Chondrocyte (in vitro differentiated cells): ENCODE measurements at places on chromosomes 1 and 21.

- H3K27me3 ChIP-seq = peaks cover 26% of the 10 kb centered on the region
- no peak overlapping the region for H3K27ac ChIP-seq
- no peaks in the 10 kb centered on the region for H3K4me1 ChIP-seq
- DNase-seq = no peak
These were observed 30.1 kb downstream of the TNFRSF1B start for GRCh38 chr1:12196641-12197482.

- peaks cover 6% of the 10 kb centered on the region for H3K4me1 ChIP-seq
- H3K4me3 ChIP-seq = no peak overlapping the region
- H3K36me3 ChIP-seq = no peaks in the 10 kb centered on the region
- peaks cover 9% of the 10 kb centered on the region for H3K27me3 ChIP-seq
- no peak for DNase-seq
- H3K27ac ChIP-seq = no peak overlapping the region
These were observed 97.5 kb downstream of the SEC16B start for GRCh38 chr1:177872308-177872900.

GRCh38 chr1:179742717-179743678 is at the start of gene FAM163A:
Gene FAM163A, plus strand, starts transcription at chr1:179743291. Its CDS starts 69,807 bp downstream, at chr1:179813098.
- H3K4me1 ChIP-seq = peaks cover 6% of the 10 kb centered on the region
- DNase-seq = no peak
- H3K4me3 ChIP-seq = peak within 1 kb of the TSS; percentile 58
- peaks cover 70% of the 10 kb centered on the region for H3K27me3 ChIP-seq
- no peak within 1 kb of the TSS for H3K27ac ChIP-seq
- peaks cover 5% of the 10 kb centered on the region for H3K36me3 ChIP-seq

DNA sequence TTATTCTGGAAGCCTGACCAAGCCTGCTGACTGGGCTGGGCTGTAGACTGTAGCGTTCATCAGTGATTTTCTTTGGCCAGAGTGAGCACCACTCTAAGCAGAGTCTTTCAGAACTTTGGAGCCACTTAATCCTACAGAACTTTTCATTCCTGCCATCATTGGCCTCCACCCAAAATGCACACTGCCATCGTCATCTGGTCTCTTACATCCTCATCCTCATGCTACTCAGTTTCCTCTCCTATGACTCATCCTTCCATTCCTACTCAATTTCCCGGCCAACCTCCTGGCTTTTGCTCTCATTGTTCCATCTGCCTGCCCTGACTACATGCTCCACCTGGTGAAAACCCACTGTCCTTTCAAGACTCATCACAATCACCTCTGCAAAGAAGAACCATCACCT is 233.8 kb upstream of the USP25 start:
- H3K27ac ChIP-seq = no peak overlapping the region
- no peaks in the 10 kb centered on the region for H3K27me3 ChIP-seq
- DNase-seq = no peak
- H3K4me1 ChIP-seq = peaks cover 3% of the 10 kb centered on the region
- no peak overlapping the region for H3K4me3 ChIP-seq
- no peaks in the 10 kb centered on the region for H3K36me3 ChIP-seq

GRCh38 chr1:150562446-150563339 is 13.5 kb downstream of the ADAMTSL4 start:
- no peaks in the 10 kb centered on the region for H3K36me3 ChIP-seq
- H3K4me1 ChIP-seq = peaks cover 76% of the 10 kb centered on the region
- H3K27me3 ChIP-seq = no peaks in the 10 kb centered on the region
- H3K4me3 ChIP-seq = peak overlapping the region; percentile 89
- DNase-seq = no peak

DNA sequence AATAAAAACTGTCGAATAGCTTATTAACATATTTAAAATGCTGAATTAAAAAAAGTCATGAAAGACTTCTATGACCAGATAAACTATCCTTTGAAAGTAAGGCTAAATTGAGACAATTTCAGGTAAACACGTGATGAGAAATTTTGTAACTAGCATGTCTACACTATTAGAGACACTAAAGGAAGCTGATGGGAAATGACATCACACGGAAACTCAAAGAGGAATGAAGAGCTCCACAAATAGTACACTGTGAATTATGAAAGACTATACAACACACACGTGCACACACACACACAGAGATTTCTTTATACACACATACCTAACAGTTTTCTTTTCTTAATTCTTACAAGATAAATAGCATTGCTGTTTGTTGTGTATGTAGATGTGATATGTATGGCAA is 70.9 kb upstream of the PLA2G4A start:
- H3K4me1 ChIP-seq = peaks cover 3% of the 10 kb centered on the region
- no peak overlapping the region for H3K27ac ChIP-seq

GRCh38 chr1:3759796-3760195 is 7.5 kb downstream of the CCDC27 start:
- no peaks in the 10 kb centered on the region for H3K4me1 ChIP-seq
- no peak overlapping the region for H3K27ac ChIP-seq
- H3K27me3 ChIP-seq = peaks cover 25% of the 10 kb centered on the region
- no peaks in the 10 kb centered on the region for H3K36me3 ChIP-seq
- DNase-seq = no peak

DNA sequence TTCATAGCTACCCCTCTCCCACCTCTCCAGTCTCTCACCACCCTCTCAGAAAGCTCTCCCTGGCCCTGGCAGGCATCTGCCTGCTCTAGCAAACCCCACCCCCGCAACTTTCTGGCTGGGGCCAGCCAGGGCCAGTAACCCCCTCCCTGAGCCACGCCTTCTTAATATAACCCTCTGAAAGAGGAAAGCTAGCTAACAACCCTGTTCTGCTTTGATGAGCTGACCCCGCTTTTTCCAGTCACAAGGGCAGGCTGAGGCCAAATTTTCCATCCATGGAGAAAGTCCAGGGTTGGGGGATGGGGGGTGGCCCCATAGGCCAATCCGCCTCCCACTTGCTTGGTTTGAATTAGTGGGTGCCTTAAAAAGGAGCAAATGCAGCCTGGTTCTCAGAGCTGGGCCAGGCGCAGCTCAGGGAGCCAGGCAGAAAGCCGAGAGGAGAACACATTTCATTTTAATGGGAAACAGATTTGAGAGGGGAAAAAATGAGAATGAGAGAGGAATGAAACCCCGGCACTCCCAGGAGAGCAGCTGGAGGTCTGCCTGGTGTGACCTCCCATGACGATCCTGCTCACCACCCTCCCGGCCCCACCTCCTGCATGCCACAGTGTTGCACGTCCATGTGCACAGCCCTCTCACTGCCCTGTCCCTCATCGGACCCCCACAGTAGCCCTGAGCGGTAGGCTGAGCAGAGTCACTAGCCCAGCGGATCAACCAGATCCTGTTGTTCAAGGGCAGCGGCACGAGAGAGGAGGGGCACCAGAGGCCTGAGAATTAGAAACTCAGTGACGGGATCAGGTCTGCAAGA is 62.3 kb downstream of the OPTC start:
- DNase-seq = no peak
- peak overlapping the region; percentile 44 for H3K4me3 ChIP-seq
- H3K27ac ChIP-seq = peak overlapping the region; percentile 97
- peaks cover 57% of the 10 kb centered on the region for H3K4me1 ChIP-seq

GRCh38 chr1:154583773-154584172 is 16.2 kb downstream of the CHRNB2 start:
- no peaks in the 10 kb centered on the region for H3K27me3 ChIP-seq
- peak overlapping the region; percentile 72 for H3K27ac ChIP-seq
- no peak for DNase-seq
- peaks cover 14% of the 10 kb centered on the region for H3K4me1 ChIP-seq
- H3K36me3 ChIP-seq = peaks cover 75% of the 10 kb centered on the region
- H3K4me3 ChIP-seq = no peak overlapping the region

- H3K27ac ChIP-seq = no peak overlapping the region
- H3K4me3 ChIP-seq = no peak overlapping the region
- no peaks in the 10 kb centered on the region for H3K27me3 ChIP-seq
- H3K4me1 ChIP-seq = peaks cover 34% of the 10 kb centered on the region
- no peaks in the 10 kb centered on the region for H3K36me3 ChIP-seq
These were observed 39.6 kb upstream of the DOCK7 start for GRCh38 chr1:62727656-62728407.

DNA sequence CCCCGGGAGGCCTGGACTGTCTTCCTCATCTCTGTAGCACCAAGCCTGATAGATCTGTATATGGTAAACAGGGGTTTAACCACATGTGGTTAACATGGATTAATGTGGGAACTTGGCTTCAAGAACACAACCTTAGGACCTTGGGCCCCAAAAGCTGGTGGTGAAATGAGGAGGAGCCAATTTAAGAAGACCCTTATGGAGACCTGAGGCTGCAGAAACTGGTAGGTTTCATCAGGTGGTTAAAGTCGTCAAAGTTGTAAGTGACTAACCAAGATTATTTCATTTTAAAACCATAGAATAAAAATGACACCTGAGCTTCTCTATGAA is 14.0 kb downstream of the THEMIS2 start:
- H3K4me1 ChIP-seq = no peaks in the 10 kb centered on the region
- no peak for DNase-seq
- H3K27me3 ChIP-seq = no peaks in the 10 kb centered on the region

- no peaks in the 10 kb centered on the region for H3K36me3 ChIP-seq
- no peak for DNase-seq
- no peaks in the 10 kb centered on the region for H3K27me3 ChIP-seq
- no peak overlapping the region for H3K4me3 ChIP-seq
- peaks cover 12% of the 10 kb centered on the region for H3K4me1 ChIP-seq
These were observed 214.5 kb downstream of the RGS7 start for GRCh38 chr1:241142493-241142892.

DNA sequence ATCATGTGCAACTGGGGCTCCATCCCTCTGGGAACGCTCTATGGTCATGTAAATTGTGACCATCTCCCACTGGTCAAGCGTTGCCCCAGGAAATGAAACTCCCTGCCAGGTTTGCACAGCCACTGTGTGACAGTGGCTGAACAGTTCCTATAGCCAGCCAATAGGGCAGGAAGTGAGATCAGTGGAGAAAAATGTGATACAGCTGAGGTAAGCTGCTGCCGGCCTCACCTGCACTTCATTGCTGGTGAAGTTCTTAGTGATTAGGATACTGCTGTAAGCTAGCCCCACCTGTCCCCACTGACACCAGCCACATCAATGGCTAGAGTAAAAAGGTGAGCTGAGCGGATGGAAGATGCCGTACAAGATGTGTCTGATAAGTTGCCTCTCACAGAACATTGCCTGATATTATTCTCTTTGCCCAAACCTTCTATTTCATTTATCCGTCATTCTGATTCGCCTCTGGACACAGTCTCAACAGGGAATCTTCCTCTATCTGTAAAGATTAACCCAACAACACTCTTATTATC is 38.4 kb upstream of the CDC42BPA start:
- H3K4me3 ChIP-seq = no peak overlapping the region
- peak overlapping the region; percentile 83 for H3K27ac ChIP-seq
- no peaks in the 10 kb centered on the region for H3K27me3 ChIP-seq
- no peak for DNase-seq
- H3K36me3 ChIP-seq = no peaks in the 10 kb centered on the region
- peaks cover 40% of the 10 kb centered on the region for H3K4me1 ChIP-seq

- no peak for DNase-seq
- no peaks in the 10 kb centered on the region for H3K36me3 ChIP-seq
- H3K27me3 ChIP-seq = peaks cover 60% of the 10 kb centered on the region
- peaks cover 4% of the 10 kb centered on the region for H3K4me1 ChIP-seq
- no peak overlapping the region for H3K27ac ChIP-seq
- H3K4me3 ChIP-seq = no peak overlapping the region
These were observed 18.7 kb upstream of the CAMK1G start for GRCh38 chr1:209564849-209565248.

DNA sequence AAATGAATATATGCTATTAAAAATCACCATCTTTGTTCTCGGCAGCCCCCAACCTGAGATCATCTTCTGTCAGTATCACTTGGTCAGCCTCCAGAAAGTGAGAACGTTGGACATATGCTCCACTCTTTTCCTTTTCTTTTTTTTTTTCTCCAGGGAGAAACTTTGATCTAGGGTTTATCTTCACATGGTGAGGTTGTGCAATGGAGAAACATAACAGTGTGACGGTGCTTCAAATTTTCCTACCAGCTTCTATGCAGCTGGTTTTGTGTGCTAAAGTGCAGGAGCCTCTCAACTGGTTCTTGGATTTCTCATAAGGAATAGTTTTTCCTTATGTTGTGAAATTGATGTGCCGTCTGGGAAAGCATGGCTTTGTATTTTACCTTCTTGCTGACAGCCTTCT is 1202.9 kb downstream of the NCAM2 start:
- no peaks in the 10 kb centered on the region for H3K36me3 ChIP-seq
- no peak for DNase-seq
- H3K27ac ChIP-seq = no peak overlapping the region
- no peak overlapping the region for H3K4me3 ChIP-seq

- H3K27ac ChIP-seq = no peak overlapping the region
- H3K27me3 ChIP-seq = peaks cover 4% of the 10 kb centered on the region
- no peak for DNase-seq
- H3K4me1 ChIP-seq = peaks cover 10% of the 10 kb centered on the region
These were observed 859 bp upstream of the LRRC8B start for GRCh38 chr1:89523572-89524368.

- no peaks in the 10 kb centered on the region for H3K27me3 ChIP-seq
- no peak overlapping the region for H3K4me3 ChIP-seq
- peaks cover 4% of the 10 kb centered on the region for H3K36me3 ChIP-seq
- peaks cover 86% of the 10 kb centered on the region for H3K4me1 ChIP-seq
These were observed 39.9 kb downstream of the C1orf198 start for GRCh38 chr1:230828421-230828820.

- H3K27me3 ChIP-seq = no peaks in the 10 kb centered on the region
- no peak overlapping the region for H3K4me3 ChIP-seq
- peaks cover 37% of the 10 kb centered on the region for H3K4me1 ChIP-seq
- H3K27ac ChIP-seq = no peak overlapping the region
- DNase-seq = no peak
These were observed 75.6 kb downstream of the MRPS6 start for GRCh38 chr21:34148826-34149558.

GRCh38 chr1:229195246-229195645 is 75.7 kb upstream of the RAB4A start:
- no peak overlapping the region for H3K4me3 ChIP-seq
- H3K36me3 ChIP-seq = no peaks in the 10 kb centered on the region
- H3K4me1 ChIP-seq = peaks cover 6% of the 10 kb centered on the region
- H3K27ac ChIP-seq = no peak overlapping the region
- H3K27me3 ChIP-seq = peaks cover 19% of the 10 kb centered on the region

DNA sequence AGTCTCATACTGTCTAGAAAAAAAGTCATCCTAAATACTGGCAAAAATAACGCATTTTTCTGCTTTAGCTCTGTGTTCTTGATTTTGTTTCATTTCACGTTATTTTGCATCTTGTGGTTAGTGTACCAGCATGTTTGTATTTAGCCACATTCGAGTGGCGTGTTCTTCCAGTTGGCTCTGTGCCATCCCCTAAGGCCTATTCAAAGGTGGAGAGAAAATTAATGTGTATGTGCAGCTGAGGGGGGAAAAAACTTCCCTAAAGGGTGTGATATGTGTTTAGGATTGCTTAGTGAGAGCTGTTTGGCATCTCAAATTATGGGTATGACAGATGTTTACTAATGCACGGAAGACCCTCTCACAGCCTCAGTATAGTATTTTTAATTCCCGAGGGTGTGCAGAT is 12.1 kb downstream of the DNAJC16 start:
- peaks cover 25% of the 10 kb centered on the region for H3K36me3 ChIP-seq
- H3K4me3 ChIP-seq = no peak overlapping the region
- no peaks in the 10 kb centered on the region for H3K27me3 ChIP-seq
- peaks cover 17% of the 10 kb centered on the region for H3K4me1 ChIP-seq

DNA sequence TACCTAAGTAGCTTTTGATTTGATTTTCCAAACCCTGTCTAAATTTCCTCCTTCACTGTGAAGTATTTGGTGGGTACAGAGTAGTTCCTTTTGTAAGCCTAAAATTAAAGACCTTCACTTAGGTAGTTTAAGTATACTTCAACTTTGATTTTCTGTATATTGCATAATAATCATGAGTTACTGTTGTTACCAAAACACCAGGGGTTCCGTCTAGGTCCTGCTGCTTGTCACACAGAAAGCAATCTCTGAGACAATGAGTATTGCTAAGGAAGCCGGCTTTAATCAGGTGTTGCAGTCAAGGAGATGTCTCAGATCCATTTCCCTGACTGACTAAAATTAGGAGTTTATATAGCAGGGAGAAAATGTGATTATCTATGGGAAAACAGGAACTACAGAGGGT is 15.3 kb downstream of the RPS6KC1 start:
- no peaks in the 10 kb centered on the region for H3K36me3 ChIP-seq
- H3K27ac ChIP-seq = no peak overlapping the region
- no peaks in the 10 kb centered on the region for H3K27me3 ChIP-seq
- no peak overlapping the region for H3K4me3 ChIP-seq
- DNase-seq = no peak
- peaks cover 8% of the 10 kb centered on the region for H3K4me1 ChIP-seq
